Fibroblast of skin of scalp (primary cell): ENCODE measurements at places on chromosomes 6 and 20.
A peak's percentile ranks its signal among the peaks of the same experiment; 100 is the strongest.

- DNase-seq: no peak
These were observed 94.9 kb upstream of the CEP85L start for GRCh38 chr6:118746145-118746824.

DNA sequence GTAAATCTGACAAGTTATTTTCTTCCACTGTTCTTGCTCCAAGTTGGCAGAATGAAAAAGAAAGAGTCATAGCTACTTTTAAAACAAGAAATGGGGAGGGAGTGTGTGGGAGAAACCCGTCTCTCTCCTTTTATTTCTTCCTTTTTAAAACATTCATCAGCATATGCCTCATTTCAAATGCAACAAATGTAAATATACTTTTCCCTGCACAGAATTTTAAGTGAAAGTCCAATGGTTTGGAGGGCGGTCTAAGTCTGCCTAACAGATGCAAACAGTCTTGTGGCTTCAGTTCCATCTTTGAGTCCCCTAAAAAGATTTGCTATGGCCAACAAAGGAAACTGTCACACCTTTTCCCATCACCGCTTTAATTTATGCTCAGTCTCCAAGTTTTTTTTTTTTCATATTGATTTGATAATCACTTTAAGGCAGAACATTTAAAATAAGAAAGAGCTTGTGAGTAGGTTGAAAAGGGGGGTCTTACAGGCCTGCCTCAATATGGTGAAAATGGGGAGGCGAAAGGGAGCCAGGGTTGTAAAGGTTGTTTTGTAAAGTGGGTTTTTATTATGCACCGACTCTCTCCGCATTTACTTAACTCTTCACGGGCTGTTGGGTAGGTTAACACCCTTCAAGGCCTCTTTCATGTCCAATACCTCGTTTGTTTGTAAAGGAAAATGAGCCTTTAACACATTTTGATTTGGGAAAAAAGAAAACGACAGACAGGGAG lies 4.6 kb downstream of the TFAP2D start:
- no peak for DNase-seq

- DNase-seq: peak; percentile 82
These were observed 19.7 kb downstream of the FAM217A start for GRCh38 chr6:4059115-4059777.

- peak; percentile 72 for DNase-seq
These were observed 160.0 kb downstream of the TBXT start for GRCh38 chr6:166007349-166008263.

DNA sequence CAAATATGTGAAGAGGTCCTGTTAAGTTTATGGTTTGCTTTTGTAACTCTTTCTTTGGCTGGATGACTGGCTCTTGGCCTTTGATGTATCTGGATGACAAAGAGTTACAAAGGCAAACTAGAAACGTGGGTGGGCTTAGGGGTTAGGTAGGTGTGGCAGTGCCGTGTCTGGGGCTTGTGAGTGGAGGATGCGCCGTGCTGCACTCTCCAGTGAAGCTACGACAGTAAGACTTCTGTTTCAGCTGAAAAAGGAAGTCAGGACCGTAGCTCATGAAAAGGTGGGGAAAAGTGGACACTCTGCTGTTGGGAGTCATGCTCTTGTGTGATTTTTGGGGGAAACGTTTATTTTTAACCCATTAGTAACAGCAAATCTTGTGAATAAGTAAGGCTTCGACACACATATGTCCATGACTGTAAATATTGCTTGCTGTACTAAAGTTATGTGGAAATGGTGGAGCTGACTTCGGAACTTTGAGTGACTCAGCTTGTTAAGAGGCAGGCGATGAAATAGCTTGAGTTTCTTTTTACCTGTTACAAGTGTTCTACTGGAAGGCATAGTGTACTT lies 45.6 kb downstream of the DUSP22 start:
- no peak for DNase-seq

DNA sequence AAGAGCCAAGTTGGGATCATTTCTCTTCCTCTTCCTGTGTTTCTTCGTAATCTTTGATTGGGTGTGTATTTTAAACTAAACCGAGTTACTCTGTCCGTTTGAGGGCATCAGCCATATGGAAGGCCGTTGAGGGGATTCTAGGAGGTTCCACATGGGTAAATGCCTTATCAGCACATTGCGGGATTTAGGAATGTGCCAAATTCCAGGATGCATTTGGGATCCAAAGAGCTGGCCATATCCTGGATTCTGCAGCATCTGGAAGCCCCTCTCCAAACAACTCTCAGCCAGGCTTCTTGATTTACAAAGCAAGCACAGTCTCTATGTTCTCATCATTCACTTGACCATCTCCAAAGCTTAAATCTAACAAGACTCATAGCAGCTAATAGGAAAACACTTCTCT lies 67.6 kb upstream of the RIN2 start:
- DNase-seq: peak; percentile 31

GRCh38 chr6:151038616-151039015 lies 173.1 kb downstream of the MTHFD1L start:
- DNase-seq: no peak
